ENCODE measurements at places on chromosomes 3 and 15.

GRCh38 chr3:71400986-71401451 is 182.5 kb downstream of the FOXP1 start:
- DNase-seq: no peak

DNA sequence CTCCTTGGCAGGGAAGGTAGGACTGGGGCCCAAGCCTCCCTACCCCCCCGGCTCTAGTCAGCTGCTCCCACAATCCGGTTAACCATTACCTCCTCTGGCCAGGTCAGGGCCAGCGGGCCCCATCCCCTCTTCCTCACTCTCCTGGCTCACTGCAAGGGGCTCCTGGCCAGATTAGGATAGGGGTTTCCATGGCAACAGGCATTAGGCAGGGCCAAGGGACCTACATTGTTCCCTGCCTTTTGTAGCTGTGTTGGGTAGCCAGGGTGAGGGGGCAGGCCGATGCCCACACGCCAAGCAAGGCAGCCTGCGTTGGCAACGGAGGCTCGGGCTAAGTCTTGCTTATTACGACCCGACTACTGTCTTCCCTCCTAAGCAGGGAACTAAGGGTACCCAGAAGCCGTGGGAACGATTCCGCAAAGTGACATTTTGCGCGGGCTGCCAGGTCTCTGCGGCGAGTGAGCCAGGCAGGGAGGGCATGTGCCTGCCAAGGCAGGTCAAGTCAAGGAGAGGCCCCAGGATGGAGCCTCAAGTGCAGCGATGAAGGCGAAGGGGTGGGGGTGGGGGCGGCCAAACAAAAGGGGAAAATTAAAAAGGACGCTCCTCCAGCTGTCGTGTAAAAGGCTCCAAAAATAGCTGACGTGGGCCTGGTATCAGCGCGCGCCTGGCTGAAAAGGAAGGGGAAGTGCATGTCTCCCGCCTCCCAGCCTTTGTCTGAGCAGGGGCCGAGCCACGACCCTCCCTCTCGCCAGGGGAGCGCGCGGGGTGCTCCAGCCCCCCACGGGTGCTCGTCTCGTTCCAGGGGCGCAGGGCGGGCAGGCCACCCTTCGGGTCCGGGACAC is 919 bp downstream of the IDH2 start:
- no peak for DNase-seq

DNA sequence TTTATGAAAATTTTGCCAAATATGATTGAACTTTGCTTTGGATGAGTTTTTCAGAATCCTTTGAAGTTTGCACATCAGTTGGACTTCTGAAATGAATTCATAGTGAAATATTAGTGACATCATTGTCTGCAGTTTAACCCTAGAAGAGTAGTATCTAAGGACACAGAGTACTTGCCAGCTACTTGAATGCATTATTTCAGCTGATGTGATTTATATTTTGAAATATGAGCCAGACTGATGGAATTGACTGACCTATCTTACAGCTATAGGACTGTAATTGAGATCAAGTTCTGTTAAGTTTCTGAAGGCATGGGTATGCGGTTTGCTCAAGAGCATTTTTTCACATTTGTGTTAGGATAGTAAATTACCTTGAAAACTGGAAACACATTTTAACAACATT is 51.2 kb downstream of the LYSMD4 start:
- no peak for DNase-seq

GRCh38 chr3:44042772-44043171 is 198.9 kb upstream of the TOPAZ1 start:
- DNase-seq: no peak

GRCh38 chr3:167992381-167992780 is 103.3 kb downstream of the GOLIM4 start:
- DNase-seq: no peak

GRCh38 chr3:129599073-129599472 is 7.4 kb downstream of the PLXND1 start:
- no peak for DNase-seq

GRCh38 chr3:53674582-53674981 is 171.6 kb downstream of the CHDH start:
- DNase-seq: no peak

DNA sequence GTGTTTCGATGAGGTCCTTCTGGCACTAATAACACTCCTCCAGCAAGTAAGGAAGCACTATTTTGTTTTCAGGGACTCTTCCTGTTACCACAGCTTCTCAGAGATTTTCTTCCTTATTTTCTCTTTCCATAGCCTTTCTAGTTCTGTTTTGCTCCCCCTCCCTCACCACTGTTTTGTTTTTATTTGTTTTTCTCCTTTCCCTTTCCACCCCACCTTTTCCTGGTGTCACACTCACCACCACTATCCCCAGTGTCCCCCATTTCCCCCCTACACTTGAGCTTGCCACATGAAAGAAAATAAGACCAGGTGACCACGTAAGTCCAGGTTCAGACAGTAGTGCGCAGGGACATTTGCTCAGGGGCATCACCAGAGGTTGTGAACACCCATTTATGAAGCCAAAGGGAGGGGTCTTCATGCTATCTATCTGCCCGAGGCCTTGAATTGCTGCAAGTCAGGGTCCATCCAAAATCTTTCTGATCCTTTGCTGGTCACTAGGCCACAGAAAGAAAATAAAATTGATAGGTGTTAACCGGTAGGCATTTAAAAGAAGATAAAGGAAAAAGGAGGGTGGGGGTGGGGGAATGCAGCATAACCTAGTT is 1.4 kb upstream of the RFTN1 start:
- no peak for DNase-seq

DNA sequence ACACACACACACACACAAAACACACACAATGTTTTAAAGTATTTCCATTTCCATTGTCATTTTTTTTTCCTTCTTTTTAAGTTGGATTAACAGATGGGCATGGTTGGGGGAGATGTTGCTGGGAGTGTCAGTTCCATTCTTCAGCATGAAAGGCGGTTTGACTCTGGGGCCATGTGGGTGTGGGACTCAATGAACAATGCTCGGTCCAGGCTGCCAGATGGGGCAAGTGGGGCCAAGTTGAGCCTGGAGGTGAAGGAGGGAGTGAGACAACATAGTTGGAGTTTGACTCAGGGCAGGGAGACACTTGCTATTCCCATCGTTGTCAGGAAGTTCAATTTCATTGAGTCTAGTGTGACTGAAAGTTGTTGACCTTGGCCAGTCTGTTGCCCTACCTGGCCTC is 125.3 kb downstream of the TLE3 start:
- no peak for DNase-seq

- DNase-seq: no peak
These were observed 12.2 kb upstream of the IDH2 start for GRCh38 chr15:90114451-90114901.

GRCh38 chr3:96538186-96538585 is 276.2 kb upstream of the EPHA6 start:
- DNase-seq: no peak

GRCh38 chr3:102466001-102466400 is 31.2 kb downstream of the ZPLD1 start:
- DNase-seq: no peak

DNA sequence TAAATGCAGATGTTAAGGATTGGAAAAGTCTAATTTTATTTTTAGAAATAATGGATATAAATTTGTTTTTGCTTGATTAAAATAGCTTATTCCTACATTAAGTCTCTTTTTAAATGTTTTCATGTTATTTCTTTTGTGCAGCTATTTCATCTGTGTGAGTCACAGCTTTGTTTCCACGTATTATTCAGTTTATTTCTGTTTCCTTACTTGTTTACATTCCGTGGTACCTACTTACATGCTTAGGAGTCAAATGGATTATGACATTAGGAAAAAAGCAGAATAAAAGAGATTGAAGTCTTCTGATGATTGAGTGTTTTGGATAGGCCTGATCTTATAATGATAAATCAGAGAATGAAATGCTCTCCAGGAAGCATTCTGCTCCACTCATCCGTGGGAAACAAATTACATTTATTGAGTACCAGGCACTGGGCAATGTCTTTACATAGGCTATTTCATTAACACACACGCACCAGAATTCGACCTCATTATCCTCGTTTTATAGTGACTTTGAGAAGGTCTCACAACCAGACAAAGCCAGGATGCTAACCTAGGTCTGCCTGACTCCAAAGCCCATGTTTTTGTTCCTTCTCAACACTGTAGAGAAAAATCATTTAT is 38.1 kb upstream of the RASA2 start:
- DNase-seq: no peak

DNA sequence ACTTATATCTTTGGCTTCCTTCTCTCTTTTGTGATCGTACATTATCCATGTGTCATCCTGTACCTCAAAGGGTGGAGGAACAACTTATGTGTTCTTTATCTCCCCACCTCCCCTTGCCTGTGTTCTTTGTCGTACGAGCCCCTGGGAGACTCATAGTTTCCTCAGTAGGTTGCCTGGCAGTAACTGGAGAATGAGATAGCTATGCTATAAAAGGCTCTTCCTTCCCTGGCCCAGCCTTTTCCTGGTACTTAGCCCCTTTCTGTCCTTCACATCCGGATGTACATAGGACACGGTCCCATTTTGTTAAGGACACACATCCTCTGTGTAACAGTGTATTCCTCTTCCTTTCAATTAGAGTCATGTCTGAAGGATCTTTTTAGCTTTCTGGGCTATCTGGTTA is 32.1 kb downstream of the PLCL2 start:
- no peak for DNase-seq

DNA sequence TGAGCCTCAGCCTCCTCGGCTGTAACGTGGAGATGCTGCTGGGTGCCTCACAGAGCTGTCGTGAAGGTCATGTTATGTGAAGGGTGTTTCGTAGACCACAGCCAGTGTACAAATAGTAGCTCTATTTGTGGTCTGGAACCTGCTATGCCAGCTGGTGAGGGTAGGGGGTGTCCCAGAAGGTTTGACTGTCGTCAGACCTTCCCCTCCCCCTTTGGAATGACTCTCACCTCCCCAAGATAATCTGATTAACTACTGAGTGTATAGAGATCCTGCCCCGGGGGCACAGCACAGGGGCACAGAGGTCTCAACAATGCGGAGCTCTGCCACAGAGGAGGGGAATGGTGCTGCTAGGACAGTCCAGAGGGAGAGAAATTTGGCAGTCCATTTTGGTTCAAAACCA is 20.5 kb downstream of the FGD5 start:
- no peak for DNase-seq

DNA sequence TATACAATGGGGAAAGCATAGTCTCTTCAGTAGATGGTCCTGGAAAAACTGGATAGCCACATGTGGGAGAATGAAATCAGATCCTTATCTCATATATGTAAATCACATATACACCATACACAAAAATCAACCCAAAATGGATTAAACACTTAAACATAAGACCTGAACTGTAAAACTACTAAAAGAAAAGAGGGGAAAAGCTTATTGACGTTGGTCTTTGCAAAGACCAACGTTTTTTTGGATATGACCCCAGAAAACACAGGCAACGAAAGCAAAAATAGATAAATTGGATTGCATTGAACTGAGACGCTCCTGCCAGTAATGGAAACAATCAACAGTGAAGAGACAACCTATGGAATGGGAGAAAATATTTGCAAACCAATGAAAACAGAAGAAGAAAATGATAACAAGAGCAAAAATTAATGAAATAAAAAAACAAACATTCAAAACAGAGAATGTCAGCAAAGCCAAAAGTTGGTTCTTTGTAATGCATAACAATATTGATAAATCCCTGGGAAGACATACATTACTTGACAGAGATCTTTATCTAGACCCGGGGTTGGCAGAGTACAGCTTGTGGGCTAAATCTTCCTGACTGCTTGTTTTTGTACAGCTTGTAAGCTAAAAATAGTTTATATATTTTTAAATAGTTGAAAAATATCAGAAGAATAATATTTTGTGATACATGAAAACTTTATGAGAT is 86.9 kb downstream of the NEO1 start:
- no peak for DNase-seq

GRCh38 chr3:24086617-24087404 is 141.7 kb downstream of the NR1D2 start:
- no peak for DNase-seq

DNA sequence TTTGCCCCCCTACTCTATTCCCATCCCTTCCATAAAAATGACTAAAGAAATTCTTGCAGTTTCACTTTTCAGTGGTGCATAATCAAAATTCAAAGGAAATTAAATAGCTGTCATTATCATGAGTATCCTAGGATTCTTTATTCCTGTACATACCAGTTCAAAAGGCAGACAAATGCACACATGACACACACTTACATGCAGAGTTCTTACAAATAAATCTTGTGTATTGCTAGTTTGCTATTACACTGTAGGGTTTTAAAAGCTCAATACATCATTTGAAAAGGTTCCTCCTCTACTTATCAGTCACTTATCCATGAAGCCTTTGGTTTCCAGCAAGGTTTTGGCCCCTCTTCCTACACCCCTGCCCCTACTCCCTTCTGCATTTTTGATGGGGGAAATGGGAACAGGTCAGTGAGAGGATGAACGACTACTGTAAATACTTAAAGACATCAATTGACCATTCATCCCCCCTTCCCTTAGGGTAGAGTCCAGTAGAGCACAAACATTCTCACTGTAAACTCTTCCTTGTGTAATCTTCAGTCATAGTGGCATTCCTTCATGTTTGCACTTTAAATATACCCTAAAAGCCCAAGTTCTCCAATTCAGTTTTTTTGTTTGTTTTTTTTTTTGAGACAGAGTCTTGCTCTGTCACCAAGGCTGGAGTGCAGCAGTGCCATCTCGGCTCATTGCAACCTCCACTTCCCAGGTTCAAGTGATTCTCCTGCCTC is 92.6 kb downstream of the SUCLG2 start:
- no peak for DNase-seq

- no peak for DNase-seq
These were observed 38.8 kb downstream of the EOGT start for GRCh38 chr3:68974711-68975110.

DNA sequence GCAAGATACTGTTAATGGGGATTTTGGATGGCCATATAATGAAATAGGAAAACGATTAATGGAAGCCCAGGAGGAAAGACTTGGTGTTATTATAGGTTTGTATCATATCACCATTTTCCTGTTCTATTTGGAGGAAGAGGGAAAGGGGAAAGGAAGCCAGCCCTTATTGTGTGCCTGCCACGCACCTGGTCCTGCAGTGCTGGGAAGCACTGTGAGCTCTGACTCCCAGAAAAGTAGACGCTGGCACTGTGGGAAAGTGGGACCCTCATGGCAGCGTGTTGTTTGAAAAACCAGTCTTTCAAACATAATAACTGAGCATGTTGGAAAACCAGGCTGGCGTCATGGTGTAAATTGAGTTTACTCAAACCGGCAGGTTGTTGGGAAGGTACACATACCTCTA is 22.0 kb downstream of the CGNL1 start:
- no peak for DNase-seq

- no peak for DNase-seq
These were observed 323.0 kb upstream of the CDIN1 start for GRCh38 chr15:36256404-36256807.

GRCh38 chr3:3800080-3800455 is 837 bp downstream of the LRRN1 start:
- DNase-seq: no peak

GRCh38 chr3:179174898-179175297 is 26.7 kb downstream of the PIK3CA start:
- DNase-seq: no peak

GRCh38 chr3:179151474-179151873 is 3.3 kb downstream of the PIK3CA start:
- DNase-seq: no peak

DNA sequence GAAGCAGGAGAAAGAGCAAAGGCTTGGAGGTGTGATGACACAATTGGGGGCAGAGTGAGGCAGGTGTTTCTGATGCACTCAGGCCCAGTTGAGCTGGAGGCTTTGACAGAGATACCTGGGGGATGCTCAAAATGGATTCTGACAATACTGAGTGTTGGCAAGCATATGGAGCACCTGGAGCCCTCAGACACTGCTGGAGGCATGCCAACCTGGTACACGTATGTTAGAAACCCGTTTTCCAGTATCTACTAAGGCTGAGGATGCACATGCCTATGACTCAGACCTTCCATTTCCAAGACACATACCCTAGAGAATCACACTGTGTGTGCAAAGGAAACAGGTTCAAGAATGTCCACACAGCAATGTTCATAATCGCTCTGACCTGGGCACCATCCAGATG is 58.7 kb downstream of the WNT7A start:
- no peak for DNase-seq
